ENCODE measurements at places on chromosomes 12 and 14.

- DNase-seq: no peak
Observed at GRCh38 chr12:81022531-81022930, 55.3 kb upstream of the ACSS3 start.

DNA sequence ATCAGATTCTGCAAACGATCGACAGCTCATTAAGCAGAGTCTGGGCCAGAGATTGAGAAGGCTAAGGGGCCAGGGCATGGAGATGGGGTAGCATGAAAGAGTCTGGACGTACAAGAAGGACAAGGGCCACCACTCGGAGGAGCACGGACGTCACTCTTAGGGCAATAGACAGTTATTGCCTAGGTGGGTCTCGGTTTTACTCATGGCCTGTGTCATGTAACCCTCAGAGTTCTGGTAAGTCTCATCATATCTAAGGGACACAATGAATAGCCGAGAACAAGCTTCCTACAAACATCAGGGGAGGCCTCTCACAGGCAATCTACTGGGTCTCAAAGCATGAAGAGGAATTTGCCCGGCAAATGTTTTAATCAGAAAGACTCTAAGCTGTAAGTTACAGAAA is 30.4 kb upstream of the ITPK1 start:
- DNase-seq: peak; percentile 45

GRCh38 chr12:116101991-116102390 is 175.5 kb downstream of the MED13L start:
- no peak for DNase-seq

GRCh38 chr14:90773196-90773486 is 43.1 kb downstream of the TTC7B start:
- DNase-seq: no peak

DNA sequence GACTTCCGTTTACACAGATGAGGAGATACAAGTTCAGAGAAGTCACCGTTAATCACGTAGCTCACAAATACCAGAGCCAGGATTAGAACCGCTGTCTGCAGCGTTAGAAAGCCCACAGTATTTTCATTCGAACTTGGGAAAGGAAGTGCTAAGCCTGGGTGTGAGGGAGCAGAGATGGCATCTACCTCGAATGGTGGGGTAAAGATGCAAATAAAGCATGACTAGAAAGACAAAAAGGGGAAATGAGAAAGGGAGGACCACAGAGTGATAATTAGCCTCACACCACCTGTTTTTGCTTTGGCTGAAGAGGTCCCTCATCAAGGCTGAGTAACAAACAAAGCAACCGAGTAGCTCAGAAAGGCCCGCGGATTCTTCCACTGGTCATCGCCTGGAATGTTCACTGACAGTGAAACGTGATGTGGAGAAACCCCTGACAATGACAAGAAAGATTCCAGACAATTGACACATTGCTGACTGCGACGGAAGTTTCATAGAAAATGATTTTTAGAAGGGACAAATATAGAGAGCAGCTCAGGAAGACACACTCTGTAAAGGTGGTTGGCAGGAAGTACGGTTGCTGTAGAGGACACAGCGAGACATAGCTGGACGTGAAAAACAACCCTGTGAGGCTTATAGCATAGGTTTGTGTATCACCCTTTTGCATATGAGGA is 31.5 kb upstream of the BHLHE41 start:
- no peak for DNase-seq

GRCh38 chr14:33210311-33210710 is 271.6 kb downstream of the NPAS3 start:
- peak; percentile 38 for DNase-seq

DNA sequence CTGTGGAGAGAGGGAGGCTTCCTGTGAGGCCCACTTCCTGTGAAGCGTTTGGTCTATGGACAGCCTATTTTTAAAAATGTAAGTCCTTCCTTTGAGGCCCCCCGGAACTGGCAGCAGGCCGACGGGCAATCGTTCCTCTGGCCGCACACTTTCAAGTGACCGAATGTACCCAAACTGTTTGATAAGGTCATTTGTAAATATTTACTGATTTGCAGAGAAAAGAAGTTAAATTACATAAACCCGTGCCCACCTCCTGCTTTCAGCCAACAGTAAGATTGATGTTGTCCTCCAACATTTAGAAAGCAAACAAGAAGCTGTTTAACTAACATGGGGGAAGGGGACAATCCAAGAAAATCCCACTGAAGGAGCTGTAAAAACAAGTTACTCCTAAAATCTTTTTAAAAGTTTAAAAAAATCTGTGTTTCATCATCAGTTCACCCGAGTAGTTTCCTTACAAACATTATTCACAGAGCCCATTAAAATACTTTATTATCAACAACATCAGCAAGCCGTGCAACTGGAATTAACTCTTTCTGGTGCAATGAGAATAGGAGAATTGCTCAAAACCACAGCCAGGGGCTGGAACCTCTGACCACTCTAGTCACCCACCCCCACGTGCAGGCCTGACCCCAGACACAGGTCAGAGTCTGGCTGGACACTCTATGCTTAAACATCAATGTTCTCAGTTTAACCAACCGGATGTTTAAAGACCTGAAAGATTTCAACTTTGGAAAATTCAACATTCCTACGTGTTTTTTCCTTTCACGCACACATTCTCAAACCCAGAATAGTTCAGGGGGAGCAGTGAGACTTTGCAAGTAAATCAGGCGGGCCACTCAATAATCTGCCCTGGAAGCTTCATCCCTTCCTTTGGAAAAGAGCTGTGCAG is 65.3 kb downstream of the FOXN3 start:
- DNase-seq: no peak

DNA sequence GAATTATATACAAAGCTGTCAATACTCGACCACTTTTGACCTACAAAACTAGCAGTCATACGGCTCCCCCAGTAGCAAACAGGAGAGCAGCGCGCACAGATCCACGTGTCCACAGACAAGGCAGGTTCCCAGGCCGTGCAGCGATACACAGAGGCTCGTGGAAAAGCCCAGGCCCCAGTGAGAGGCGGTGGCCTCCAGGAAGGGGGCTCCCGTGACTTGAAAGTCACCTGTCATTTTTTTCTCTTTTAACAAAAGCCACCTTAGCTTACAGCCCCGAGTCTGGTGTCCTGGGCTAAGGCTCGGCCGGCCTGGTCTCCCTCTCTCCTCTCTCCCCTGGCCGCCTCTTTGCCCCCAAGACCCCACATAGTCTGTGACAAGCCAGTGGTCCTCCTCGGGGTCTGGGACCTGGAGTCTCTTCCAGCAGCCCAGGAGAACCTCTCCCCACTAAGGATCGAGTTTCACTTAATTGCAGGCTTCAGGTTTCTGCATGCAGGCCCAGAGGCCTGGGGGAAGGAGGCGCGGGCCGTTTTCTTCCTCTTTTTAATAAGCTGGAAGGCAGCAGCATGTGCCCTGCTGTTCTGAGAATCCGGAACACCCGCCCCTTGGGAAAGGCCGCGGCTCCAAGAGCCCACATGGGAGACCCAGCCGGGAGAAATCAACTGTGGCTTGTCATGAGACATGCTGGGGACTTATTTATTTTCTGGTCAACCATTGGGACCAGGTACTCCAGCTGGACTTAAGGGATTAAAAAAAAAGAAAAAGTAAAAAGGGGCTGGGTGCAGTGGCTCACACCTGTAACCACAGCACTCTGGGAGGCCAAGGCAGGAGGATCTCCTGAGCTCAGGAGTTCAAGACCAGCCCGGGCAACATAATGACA is 15.9 kb downstream of the NCOR2 start:
- DNase-seq: peak; percentile 94

GRCh38 chr14:99996951-99997571 is 68.2 kb upstream of the EVL start:
- DNase-seq: no peak

GRCh38 chr12:47557386-47557785 is 148.4 kb downstream of the RPAP3 start:
- no peak for DNase-seq

GRCh38 chr14:87628780-87629179 is 364.2 kb downstream of the GALC start:
- no peak for DNase-seq

GRCh38 chr12:130266751-130267150 is 70.9 kb upstream of the PIWIL1 start:
- no peak for DNase-seq

- no peak for DNase-seq
Observed at GRCh38 chr12:68138480-68138879, 21.1 kb downstream of the IFNG start.

- no peak for DNase-seq
Observed at GRCh38 chr14:36325853-36326252, 5.4 kb upstream of the MBIP start.

GRCh38 chr12:127820271-127820670 is 446.7 kb upstream of the TMEM132C start:
- no peak for DNase-seq

DNA sequence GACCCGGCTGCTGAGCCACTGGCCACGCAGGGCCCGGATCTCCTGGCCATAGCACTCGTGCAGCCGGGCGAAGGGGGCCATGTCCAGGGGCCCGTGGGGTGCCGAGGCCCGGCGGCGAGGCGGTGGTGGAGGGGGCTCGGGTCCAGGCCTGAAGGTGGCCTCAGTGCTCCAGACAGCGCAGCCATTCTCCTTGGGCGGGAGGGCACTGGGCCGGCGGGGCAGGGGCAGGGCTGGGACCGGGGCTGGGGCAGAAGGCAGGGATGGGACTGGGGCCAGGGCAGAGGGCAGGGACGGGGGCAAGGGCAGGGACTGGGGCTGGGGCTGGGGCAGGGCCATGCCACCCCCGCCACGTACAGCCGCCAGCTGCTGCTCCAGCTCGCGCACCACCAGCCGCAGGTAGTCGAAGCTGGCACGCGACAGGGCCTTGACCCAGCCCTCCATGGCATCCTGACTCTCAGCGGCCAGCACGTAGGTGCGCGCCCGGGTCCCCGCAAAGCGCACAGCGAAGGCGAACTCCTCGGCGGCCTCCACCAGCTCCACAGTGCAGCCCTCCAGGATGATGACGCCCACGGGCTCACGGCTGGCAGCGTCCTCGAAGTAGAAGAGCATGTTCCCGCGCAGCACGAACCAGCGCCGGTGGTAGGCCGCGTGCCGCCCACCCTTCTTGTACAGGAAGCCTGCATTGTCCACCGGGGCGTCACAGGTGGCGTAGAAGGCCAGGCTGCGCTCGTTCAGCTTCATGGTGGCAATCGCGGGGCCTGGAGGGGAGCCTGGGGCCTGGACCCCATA is 6.0 kb downstream of the PHETA1 start:
- DNase-seq: no peak

GRCh38 chr12:121812320-121812871 is 8.6 kb downstream of the SETD1B start:
- peak; percentile 64 for DNase-seq

- no peak for DNase-seq
Observed at GRCh38 chr12:77782766-77783165, 47.9 kb upstream of the NAV3 start.

DNA sequence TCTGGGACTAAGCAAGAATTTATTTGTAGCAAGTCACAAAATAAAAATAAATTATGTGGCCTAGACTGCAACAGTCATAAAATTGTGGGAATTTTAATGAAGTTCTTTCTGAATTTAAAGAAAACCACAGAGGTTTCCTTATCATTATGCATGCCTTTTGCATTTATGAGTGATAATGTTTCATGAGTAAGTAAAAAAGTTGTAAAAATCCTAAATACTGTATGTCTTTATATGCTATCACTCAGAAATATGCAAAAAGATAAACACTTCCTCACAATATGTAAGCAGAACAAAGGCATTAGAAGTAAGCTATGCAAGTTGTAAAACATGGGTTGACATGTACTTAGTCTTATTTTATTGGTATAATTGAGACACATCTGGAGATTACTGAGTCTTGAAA is 239.4 kb upstream of the PDE3A start:
- peak; percentile 38 for DNase-seq

GRCh38 chr14:105917933-105918436 is 391.6 kb downstream of the TMEM121 start:
- DNase-seq: no peak

GRCh38 chr12:132170094-132170636 is 25.9 kb downstream of the NOC4L start:
- DNase-seq: peak; percentile 69

DNA sequence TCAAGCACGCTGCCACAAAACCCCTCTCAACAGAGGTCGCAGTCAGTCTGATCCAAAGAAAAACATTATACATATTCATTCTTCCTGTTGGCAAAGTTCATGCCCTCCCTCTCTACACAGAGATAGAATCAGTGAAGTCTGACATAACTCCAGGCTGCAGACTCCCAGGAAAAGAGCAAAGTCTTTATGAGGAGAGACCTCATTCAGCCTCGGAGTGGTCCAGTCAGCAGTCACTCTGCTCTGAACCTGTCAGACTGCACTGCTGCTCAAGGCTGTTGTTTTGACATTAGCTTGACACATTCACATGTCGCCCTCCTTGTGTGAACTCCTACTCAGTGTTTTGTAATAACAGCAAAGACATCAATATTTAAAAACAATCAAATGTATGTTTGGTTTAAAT is 241.2 kb upstream of the G2E3 start:
- DNase-seq: no peak

DNA sequence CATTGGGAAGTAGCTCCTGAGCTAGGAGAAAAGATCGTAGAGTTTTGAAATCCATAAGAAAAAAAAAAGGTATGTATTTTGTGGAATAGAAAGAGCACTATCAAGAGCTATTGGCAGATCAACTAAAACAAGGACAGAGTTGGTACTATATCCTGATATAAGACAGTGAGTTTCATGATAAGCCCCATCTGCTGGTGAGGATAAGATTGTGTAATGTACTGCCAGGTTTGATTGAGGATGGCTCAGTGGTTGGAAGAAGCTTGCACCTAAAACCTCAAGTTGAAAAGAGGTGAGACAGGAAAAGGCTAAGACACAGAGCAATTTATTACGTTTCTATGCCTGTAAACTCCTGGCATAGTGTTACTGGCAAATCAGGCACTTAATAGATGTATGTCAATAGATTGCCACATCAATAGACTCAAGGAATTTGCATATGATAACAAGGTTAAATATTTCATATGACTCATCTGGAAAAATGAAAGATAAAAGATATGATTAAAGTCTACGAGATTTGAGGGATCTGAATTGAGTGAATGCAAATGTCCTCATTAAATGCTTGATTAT is 525.6 kb downstream of the FLRT2 start:
- DNase-seq: peak; percentile 48

GRCh38 chr12:3289702-3290101 is 201.3 kb upstream of the PRMT8 start:
- DNase-seq: no peak

- no peak for DNase-seq
Observed at GRCh38 chr14:54929556-54929955, 26.9 kb upstream of the GCH1 start.
